ENCODE measurements at places on chromosomes 5 and 9.

GRCh38 chr5:12392246-12392645 is 488.0 kb upstream of the CTNND2 start:
- peak; percentile 24 for DNase-seq

DNA sequence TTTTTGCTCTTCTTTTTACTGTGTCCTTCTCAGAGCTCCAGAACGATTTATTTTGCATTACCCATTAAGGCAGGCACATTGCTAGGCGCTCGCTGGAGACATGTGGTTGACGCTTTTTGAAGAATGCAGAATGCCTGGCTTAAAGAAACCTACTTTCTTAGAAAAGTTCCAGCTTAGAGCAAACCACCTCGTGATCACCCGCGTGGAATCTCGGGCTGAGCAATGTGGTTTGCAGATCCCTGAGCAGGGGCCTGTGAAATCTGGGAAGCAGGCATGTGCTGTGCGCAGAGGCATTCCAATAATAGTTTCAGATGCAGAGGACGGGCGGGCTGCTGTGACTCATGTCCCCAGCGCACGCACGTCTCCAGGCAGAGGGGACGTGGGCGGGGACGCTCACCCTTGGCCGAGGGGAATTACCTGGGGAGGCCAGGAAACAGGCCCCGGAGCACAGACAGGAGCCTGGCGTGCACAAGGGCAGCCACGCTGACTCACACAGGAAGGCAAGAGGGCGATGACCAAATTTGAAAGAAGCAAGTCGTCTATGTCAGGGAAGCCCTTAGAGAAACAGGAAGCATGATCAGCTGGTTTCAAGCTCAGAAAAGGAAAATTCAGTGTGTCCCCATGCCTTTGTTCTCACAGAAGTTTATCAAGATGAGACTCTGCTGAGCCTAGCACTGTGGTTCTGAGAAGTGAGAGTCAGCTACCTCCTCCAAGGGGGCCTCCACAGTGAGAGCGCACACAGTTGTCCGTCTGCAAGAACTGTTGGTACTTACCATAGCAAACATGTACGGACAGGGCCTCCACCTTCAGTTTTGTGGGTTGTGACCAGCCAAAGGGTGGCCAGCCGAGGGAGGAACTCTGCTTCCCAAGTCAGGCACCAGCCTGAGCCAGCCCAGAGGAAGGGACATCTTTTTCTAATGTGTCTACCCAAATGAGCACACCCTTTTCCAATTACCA is 218.6 kb downstream of the PIK3R1 start:
- peak; percentile 90 for DNase-seq

DNA sequence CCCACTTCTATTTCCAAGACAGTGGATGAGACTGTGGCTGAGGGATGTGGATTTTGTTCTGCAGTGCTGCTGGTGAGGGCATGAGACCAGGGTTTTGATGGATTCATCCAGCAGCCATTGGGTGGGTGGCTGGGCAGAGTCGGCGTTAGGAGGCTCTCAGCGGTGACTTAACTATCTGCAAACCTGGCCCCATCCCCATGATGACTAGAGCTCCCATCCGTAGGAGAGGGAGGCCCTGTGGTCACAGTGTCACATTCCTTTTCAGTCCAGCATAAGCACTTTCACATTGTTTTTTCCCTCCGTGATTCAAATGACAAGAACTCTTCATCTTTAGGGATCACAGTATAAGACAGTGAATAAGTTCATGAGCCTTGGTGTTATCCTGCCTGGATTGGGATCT is 60.4 kb upstream of the SPRY4 start:
- DNase-seq = no peak

DNA sequence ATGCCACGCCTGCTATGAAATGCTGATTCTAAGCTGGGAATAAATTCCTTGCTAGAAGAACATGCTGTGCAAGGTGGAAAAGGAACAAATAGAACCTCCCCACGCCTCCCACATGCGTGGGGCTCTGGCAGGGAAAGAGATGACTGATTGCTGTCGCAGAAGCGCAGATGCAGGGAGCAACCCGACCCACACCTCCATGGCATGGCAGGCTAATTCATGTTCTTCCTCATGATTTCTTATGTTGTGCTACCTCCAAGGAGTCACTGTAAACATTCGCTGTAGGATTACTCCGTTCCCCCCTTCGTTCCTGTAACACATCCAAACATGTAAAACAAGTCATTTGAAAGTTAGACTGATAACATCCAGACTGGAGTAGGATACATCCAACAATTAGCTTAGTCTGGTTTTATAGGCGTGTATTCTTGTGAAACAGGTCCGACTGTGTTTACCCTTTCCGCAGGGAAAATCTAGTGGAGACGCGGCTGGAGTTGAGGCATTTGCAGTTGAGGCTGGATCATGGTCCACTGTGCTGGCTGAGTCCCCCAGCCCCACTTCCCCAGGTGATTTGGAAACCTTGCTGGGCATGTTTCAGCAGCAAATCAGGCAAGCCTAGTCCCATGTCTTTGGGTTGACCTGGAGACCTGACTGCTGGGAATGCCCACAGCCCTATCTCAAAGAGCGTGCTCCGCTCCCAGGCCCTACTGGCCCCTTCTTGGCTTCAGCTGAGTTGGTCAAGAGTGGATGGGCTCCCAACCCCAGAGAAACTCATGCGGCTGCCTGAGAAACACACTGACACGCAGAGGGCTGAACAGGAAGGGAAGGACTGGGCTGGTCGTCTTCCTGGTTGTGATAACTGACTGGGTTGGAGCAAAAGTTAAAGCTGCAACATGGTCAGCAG is 24.8 kb upstream of the ANKRD33B start:
- no peak for DNase-seq

- DNase-seq = no peak
Observed at GRCh38 chr5:56648460-56649034, 166.8 kb upstream of the MAP3K1 start.

GRCh38 chr9:126652140-126652582 is 38.4 kb downstream of the LMX1B start:
- no peak for DNase-seq

- no peak for DNase-seq
Observed at GRCh38 chr9:14066831-14067230, 247.1 kb downstream of the NFIB start.

- no peak for DNase-seq
Observed at GRCh38 chr5:171478946-171479775, 59.7 kb downstream of the FGF18 start.

DNA sequence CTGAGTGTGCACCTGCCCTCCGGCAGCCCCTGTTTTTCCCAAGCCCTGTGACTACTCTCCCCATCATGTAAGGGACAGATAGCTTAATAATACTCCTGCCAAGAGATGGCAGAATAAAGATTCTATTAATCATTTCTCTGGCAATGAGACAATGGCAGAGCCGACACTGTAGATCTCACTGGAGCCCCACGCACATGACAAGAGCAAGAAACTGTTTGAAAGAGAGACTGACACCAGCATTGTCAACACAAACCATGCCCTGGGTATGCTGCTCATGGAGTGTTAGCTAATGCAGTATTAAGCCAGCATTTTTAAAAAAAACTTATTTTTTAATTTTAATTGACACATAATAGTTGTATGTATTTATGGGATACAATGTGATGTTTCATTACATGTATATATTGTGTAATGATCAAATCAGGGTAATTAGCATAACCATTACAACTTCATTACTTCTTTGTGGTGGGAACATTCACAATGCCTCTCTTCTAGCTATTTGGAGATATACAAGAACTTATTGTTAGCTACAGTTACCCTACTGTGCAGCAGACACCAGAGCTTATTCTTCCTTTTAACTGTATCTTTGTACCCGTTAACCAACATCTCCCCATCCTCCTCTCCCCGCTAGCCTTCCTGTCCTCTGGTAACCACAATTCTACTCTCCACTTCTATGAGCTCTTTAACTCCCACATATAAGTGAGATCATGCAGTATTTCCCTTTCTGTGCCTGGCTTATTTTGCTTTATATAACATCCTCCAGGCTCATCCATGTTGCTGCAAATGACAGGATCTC is 31.5 kb upstream of the SEMA4D start:
- peak; percentile 88 for DNase-seq

DNA sequence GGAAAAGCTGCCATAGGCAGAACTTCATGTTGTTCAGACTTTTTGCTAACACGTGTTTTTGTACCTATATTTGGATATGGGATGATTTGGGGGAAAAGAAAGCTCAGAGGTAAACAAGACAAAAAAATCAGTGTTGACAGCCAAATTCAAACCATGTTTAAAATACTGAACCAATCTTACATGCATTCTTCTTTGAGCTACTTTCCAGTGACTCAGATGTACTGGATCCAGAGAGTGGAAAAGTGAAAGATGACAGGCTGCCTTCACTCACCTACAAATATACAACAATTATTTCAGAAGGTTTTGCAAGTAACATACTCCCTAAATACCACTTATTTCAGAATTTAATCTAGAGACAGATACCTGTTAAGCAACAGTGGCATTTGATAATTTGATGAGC is 165.7 kb downstream of the MPDZ start:
- DNase-seq = no peak

- no peak for DNase-seq
Observed at GRCh38 chr5:24823625-24824024, 178.8 kb upstream of the CDH10 start.

GRCh38 chr5:132451387-132451786 is 39.2 kb downstream of the IRF1 start:
- no peak for DNase-seq

DNA sequence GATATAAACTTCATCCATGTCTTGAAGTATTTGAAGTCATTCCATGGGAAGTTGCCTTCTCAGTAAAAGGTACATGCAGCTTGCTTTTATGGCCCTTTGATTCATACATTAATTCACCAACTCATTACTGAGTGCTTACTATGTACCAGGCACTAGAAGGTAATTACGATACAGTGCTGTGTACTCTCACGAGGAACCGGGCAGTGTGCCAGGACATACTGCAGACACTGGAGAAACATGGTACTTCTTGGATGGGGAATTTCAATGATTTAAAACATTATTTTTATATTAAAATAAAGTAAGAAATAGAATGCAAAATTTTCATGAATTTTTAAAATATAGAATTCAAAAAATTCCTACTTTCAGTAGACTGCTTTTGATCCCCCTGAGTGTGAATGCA is 71.4 kb upstream of the WDR41 start:
- DNase-seq = no peak

DNA sequence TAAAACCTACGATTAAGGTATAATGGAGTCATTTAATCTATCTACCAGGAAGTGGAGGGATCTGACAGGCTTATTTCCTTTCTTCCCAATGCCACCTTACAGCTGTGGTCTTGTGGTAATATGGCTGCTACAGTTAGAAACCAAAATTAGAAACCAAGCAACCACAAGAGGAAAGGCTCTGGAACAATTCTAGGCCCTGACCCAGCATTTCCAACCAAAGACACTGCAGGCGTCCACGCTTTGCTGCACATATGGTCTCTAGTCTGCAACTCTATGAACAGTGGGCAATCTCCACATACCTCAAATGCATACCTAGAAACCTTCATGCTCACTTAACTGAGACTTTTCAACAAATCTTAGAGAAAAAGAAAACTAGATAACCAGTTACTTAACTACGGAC is 339.1 kb downstream of the NFIB start:
- peak; percentile 76 for DNase-seq

GRCh38 chr9:101387871-101388506 is 3.2 kb upstream of the BAAT start:
- peak; percentile 40 for DNase-seq

DNA sequence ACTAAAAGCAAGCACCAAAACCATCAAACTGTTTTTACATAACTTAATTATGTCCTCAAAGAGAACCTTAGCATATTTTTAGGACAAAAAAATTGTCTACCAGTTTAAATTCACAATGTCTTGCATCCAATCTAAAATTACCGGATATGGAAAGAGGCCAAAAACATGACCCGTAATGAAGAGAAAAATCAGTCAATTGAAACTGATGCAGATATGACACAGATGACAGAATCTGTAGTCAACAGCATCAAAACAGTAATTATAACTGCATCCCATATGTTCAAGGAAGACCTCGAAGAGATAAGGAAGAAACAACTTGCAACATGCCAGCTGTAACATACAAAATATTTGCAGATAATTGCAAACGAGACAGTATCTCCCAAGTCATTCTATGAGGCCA is 473.2 kb downstream of the SEMA5A start:
- DNase-seq = no peak

DNA sequence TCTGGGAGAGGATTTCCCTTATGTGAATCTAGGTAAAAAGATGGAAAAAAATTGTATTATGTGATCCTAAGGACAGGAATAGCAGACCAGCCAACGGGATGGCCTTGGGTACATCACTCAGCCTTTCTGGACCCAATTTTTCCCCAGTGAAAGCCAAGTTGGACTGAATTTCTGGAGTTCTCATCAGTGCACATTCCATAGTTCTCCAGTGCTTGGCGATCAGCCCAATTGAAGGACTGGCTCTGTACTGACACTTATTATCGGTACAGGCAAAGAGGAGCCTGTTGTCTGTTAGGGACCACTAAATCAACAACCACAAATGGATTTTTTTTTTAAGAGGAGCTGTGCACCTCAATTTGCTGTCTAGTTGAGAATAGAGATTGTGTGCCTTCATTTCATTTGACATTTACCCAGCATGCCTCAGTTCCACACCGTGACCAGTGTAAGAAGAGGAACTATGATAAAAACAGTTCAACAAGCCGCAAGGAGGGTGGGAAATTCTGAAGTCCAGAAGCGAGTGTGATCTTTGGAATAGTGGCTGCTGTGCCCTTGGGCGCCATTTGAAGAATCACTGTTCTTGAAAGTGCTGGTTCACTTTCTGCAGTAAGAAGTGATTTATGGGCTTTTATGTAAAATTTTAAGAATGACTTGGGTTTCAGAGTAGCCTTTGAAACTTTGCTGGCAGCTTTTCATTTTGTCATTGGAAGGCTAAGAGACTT is 8.0 kb downstream of the ARL10 start:
- DNase-seq = peak; percentile 28

- no peak for DNase-seq
Observed at GRCh38 chr5:130286971-130287370, 382.7 kb downstream of the CHSY3 start.

- peak; percentile 46 for DNase-seq
Observed at GRCh38 chr5:90488791-90489190, 14.1 kb downstream of the POLR3G start.

DNA sequence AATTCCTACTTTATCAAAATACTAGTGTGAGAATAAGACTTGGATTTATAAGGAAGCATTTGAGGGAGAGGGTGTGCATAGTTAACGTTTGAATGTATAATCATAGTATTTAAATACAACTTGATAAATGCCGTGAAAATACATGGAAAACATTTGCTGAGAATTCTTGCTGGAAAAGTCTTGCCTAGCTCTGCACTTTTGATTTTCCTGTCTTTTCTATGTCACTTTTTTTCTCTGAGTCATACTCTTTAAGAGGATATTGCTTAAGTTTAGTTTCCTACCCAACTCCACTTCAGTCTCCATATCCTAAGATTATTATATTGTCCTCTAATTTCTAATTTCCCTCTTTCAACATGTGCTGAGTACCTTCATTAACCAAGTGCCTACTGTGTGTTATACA is 616.6 kb upstream of the SEMA6A start:
- DNase-seq = no peak

Data from KBM-7 (cell line).